ENCODE measurements at places on chromosomes 1 and 21. TPM values are rescaled to one million over a fixed set of nuclear protein-coding genes. Genes with fewer than 3 reads are reported as not detected.
A peak's percentile ranks its signal among the peaks of the same experiment; 100 is the strongest.

S100A10 gene
- total RNA-seq, result 96.3 TPM

STUM gene
- 3.0 TPM for total RNA-seq

LY9 gene
- 0.38 TPM for total RNA-seq

CGN gene
- 3.3 TPM for total RNA-seq

PACC1 gene
- total RNA-seq, result 3.6 TPM

SPRR2A gene
- 0.59 TPM for total RNA-seq

NUF2 gene
- 0.65 TPM for total RNA-seq

MAP1LC3C gene
- 1.1 TPM for total RNA-seq

C4BPA gene
- 0.23 TPM for total RNA-seq

FCRL5 gene
- not detected for total RNA-seq

DISP3 gene
- total RNA-seq, result not detected

SPATA17 gene
- total RNA-seq, result 1.2 TPM

DNA sequence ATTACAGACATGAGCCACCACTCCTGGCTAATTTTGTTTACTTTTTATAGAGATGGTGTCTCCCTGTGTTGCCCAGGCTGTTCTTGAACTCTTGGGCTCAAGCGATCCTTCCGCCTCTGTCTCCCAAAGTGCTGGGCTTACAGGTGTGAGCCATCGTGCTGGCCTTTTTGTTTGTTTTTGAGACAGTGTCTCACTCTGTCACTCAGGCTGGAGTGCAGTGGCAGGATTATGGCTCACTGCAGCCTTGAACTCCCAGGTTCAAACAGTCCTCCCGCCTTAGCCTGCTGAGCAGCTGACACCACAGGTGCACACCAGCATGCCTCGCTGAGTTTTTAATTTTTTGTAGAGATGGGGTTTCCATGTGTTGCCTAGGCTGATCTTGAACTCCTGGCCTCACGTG lies 49.1 kb downstream of the ADARB1 start:
- DNase-seq, result no peak

- no peak for DNase-seq
Measured at GRCh38 chr1:32001863-32002262, 11.8 kb upstream of the KHDRBS1 start.

GRCh38 chr1:107782217-107782845 lies 182.6 kb downstream of the VAV3 start:
- DNase-seq, result no peak

GRCh38 chr1:2276803-2277580 lies 48.9 kb downstream of the SKI start:
- no peak for DNase-seq

- DNase-seq, result peak; percentile 83
Measured at GRCh38 chr1:1358433-1359271, at the start of gene MXRA8. Gene MXRA8 (minus strand): TSS chr1:1358555. CDS start chr1:1358504, 51 bp downstream.

- DNase-seq, result no peak
Measured at GRCh38 chr1:245180496-245181157, 25.8 kb downstream of the KIF26B start.

DNA sequence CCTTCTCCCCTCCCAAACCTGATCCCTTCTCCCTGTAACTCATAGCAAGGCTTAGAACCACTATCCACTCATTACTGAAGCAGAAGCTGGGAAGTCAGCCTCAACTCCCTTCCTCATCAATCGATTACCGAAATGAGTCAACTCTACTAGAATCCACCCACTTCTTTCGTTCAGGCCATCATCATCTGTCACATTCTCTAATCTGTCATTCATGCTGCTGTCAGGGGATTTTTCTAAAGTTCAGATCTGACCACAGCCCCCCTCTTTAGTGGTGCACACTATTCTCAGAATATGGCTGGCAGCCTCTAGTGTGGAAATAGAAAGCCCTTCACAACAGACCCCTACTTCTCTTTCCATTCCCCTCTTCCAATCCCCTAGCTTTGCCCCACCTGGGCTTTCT lies 5.1 kb downstream of the NT5C1A start:
- DNase-seq, result no peak

GRCh38 chr21:16873176-16873575 lies 639.7 kb upstream of the CXADR start:
- no peak for DNase-seq

DNA sequence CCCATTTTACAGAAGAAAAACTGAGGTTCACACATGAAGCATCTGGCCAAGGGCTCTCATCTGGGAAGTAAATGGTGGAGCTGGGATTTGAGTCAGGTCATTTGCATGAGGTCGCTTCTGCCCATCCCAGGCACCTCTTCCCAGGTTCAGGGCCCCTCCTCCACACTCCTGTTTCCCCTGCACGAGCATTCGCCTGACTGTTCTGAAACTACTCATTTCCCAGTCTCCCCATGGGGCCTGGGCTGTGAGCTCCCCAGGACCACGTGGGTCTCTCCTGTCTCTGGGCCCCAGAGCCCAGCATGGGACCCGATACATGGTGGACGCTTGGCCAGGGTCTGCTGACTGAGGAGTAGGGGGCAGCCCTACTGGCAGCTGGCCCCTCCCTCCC lies 360.8 kb downstream of the MATN1 start:
- no peak for DNase-seq

- DNase-seq, result no peak
Measured at GRCh38 chr1:189606047-189606446, 871.6 kb downstream of the BRINP3 start.

GRCh38 chr1:46532498-46533178 lies 18.8 kb downstream of the KNCN start:
- DNase-seq, result peak; percentile 74

Measured in ovary (tissue), 10 donors.